ENCODE measurements at places on chromosomes 7 and 10.

- H3K4me1 ChIP-seq: no peaks in the 10 kb centered on the region
- H3K4me3 ChIP-seq: no peak overlapping the region
- H3K27me3 ChIP-seq: no peaks in the 10 kb centered on the region
- DNase-seq: no peak
Measured at GRCh38 chr10:61272781-61273180, 180.4 kb downstream of the TMEM26 start.

GRCh38 chr10:124748166-124748565, 4.0 kb upstream of the FAM53B start:
- no peaks in the 10 kb centered on the region for H3K27me3 ChIP-seq
- H3K4me1 ChIP-seq: peaks cover 16% of the 10 kb centered on the region
- no peaks in the 10 kb centered on the region for H3K36me3 ChIP-seq
- H3K27ac ChIP-seq: no peak overlapping the region

DNA sequence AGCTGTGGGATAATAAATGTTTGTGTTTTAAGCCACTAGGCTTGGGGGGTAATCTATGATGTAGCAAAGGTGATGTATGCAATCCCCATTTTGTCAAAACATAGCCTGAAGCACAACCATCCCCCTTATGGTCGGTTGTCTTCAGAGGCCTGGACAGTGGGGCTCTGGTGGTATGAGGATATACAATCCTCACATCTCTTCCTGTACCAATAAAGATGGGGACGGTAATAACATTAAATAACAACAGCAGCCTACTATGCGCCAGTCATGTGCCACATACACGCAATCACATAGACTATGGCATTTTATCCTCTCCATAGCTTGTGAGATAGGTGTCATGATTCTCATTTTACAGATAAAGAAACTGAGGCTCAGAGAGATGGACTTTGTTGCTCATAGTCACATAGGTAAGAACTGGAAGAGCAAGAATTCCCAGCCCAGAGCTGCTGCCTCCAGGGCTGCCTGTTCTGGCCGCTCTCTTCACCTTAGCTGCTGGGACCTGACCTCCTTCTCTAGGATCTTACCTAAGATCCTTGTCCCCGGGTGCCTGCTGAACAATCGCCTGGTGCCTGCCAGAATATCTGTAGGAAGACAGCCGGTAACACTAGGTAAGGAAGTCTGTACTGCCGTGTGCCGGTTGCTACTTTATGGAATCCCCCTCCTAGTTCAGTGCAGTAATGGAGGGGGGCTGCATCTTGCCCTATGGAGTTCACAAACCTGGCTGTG, 108.6 kb downstream of the ARHGAP22 start:
- H3K36me3 ChIP-seq: no peaks in the 10 kb centered on the region
- H3K4me3 ChIP-seq: no peak overlapping the region
- DNase-seq: no peak
- peaks cover 13% of the 10 kb centered on the region for H3K4me1 ChIP-seq

- H3K27me3 ChIP-seq: no peaks in the 10 kb centered on the region
- no peak overlapping the region for H3K27ac ChIP-seq
- no peak overlapping the region for H3K4me3 ChIP-seq
- no peaks in the 10 kb centered on the region for H3K36me3 ChIP-seq
- H3K4me1 ChIP-seq: no peaks in the 10 kb centered on the region
- DNase-seq: no peak
Measured at GRCh38 chr10:61701055-61701705, 38.5 kb downstream of the CABCOCO1 start.

GRCh38 chr7:91596287-91596686, 284.2 kb downstream of the MTERF1 start:
- no peaks in the 10 kb centered on the region for H3K27me3 ChIP-seq
- H3K4me3 ChIP-seq: no peak overlapping the region
- DNase-seq: no peak
- H3K27ac ChIP-seq: no peak overlapping the region
- no peaks in the 10 kb centered on the region for H3K36me3 ChIP-seq

- no peak for DNase-seq
- H3K36me3 ChIP-seq: no peaks in the 10 kb centered on the region
- no peak overlapping the region for H3K27ac ChIP-seq
- H3K4me3 ChIP-seq: no peak overlapping the region
- H3K4me1 ChIP-seq: no peaks in the 10 kb centered on the region
- H3K27me3 ChIP-seq: no peaks in the 10 kb centered on the region
Measured at GRCh38 chr7:42253316-42253715, 16.3 kb upstream of the GLI3 start.

- H3K36me3 ChIP-seq: no peaks in the 10 kb centered on the region
- H3K4me3 ChIP-seq: no peak overlapping the region
- no peaks in the 10 kb centered on the region for H3K27me3 ChIP-seq
- no peak overlapping the region for H3K27ac ChIP-seq
Measured at GRCh38 chr10:124233546-124234138, 140.2 kb upstream of the CHST15 start.

GRCh38 chr10:133294189-133294588, 14.5 kb downstream of the TUBGCP2 start:
- no peak overlapping the region for H3K27ac ChIP-seq
- no peak overlapping the region for H3K4me3 ChIP-seq
- no peak for DNase-seq
- H3K4me1 ChIP-seq: no peaks in the 10 kb centered on the region
- H3K27me3 ChIP-seq: no peaks in the 10 kb centered on the region

DNA sequence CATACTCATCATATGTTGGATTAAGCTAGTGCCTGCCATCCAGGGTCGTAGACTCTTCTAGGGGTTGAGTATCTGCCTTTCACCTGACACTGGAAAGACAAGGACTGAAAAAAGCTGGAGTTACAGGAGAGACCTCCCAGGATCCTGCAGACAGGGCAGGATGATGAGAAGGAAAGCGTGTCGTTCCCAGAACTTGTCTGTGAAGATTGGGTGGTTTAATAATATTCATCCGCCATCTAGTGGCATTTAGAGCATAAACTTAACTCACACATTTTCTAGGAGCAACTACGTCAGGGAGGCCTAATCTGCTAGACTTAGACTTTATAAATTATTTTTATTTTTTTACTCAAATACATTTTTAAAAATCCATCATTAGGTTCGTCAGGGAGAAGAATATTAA, 59.6 kb downstream of the ADRB1 start:
- H3K4me1 ChIP-seq: peaks cover 15% of the 10 kb centered on the region
- no peak overlapping the region for H3K4me3 ChIP-seq
- no peaks in the 10 kb centered on the region for H3K27me3 ChIP-seq
- no peaks in the 10 kb centered on the region for H3K36me3 ChIP-seq
- H3K27ac ChIP-seq: no peak overlapping the region
- DNase-seq: peak; percentile 41

DNA sequence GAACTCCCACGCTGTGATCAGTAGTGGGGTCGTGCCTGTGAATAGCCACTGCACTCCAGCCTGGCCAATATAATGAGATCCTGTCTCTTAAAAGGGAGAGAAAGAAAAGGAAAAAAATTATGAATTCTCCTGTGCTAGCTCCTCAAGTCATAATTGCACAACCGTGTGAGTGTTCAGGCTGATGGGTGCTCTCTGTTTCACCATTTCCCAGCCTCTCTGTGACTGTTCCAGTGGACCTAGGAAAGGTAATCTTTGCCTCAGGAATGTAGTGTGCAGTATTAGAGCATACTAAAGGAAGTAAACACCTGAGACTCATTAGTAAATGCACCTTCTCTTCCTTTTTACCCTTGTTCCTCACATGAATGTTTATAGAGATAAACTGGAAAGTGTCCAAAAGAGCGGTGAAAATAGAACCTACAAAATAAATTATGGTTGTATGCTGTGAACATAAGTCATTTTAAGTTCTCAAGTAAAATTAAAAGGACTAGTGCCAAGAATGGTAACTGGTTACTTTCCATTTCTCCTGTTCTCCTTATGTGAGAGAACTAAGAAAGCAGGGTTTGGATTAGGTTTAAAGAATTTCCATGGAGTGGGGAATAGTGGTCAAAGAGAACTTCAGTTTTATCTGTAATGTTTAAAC, 42.7 kb downstream of the INPP5F start:
- H3K4me1 ChIP-seq: no peaks in the 10 kb centered on the region
- no peak overlapping the region for H3K4me3 ChIP-seq
- no peak for DNase-seq
- H3K27me3 ChIP-seq: no peaks in the 10 kb centered on the region
- H3K27ac ChIP-seq: no peak overlapping the region

DNA sequence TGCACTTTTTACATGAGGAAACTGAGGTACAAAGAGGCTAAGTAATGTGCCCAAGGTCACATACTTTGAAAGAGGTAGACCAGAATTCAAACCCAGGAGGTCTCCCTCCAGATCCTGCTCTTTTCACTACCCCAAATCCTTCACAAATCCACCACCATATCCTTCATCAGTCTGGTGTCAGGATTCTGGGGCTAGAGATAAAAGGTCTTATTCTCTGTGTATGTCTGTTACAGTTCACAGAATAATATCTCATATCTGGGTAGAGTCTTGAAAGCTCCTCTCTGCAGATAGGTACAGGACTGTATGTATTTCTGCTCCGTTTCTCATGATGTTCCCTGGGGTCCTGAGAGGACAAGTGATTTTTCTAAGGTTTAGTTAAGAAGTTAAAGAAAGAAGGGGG, 4.9 kb downstream of the PIK3CG start:
- H3K36me3 ChIP-seq: peaks cover 41% of the 10 kb centered on the region
- H3K27ac ChIP-seq: peak overlapping the region; percentile 83
- peak overlapping the region; percentile 32 for H3K4me3 ChIP-seq
- peaks cover 54% of the 10 kb centered on the region for H3K4me1 ChIP-seq
- H3K27me3 ChIP-seq: no peaks in the 10 kb centered on the region

DNA sequence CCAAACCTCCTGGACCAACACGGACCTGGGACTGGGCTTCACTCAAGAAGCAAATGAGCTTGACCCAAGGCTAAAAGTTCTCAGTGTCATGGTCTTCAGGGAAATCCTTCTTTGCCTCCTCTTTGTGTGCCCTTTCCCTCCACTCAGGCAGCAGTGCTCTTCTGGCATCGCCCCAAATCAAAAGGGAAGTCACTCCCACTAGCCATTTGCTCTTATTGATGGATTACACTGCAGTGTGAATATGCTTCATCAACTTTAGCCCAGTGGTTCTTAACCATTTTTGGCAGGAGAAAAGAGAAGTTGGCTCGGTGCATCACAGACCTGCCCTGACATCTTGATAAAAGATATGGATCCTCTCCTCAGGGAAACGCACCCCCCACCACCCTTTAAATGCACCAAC, 19.2 kb upstream of the IKZF1 start:
- peaks cover 14% of the 10 kb centered on the region for H3K4me1 ChIP-seq
- H3K27me3 ChIP-seq: no peaks in the 10 kb centered on the region
- no peak for DNase-seq
- H3K36me3 ChIP-seq: no peaks in the 10 kb centered on the region

DNA sequence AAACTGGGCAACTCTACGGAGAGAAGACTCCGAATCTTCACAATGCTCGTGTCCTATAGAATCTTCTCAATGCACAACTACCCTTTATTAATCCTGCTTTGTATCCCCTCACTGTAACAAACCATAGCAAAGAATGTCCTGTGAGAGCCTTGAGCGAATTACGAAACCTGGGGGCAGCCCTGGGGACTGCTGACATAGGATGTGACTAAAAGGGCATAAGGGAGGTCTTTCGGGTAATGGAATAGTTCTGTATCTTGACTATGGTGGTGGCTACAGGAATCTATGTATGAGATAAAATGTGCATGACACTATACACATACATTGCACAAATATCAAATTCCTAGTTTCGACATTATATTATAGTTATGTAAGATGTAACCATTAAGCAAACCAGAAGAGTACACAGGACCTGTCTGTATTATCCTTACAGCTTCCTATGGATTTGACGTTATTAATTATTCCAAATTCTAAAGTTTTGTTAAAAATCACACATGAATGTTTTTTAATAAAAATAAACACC, 162.5 kb upstream of the KCTD7 start:
- H3K36me3 ChIP-seq: no peaks in the 10 kb centered on the region
- H3K27me3 ChIP-seq: no peaks in the 10 kb centered on the region
- no peaks in the 10 kb centered on the region for H3K4me1 ChIP-seq
- no peak overlapping the region for H3K27ac ChIP-seq
- DNase-seq: no peak

DNA sequence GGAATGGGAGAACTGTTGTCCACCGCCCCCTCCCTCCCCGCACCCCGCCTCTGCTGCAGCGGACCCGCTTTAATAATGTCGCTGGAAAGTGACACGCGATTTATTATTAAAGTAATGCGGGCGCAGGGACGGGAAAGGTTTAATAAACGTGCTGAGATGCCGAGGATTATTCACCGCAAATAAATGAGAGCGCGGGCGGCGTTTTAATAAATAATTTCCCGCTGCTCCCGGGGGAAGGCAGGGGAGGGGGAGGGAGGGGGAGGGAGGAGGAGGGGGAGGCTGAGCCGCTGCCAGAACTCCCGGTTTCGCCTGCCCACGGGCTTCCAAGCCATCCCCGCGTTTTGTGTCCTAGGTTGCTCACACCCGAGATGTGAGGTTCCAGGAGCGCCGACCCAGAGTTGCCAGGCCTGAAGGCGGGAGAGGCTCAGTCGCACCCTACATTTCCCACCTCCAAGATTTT, 5.1 kb downstream of the KAZALD1 start:
- peak overlapping the region; percentile 73 for H3K4me3 ChIP-seq
- no peak for DNase-seq
- no peaks in the 10 kb centered on the region for H3K27me3 ChIP-seq
- no peaks in the 10 kb centered on the region for H3K36me3 ChIP-seq
- peaks cover 21% of the 10 kb centered on the region for H3K4me1 ChIP-seq
- H3K27ac ChIP-seq: no peak overlapping the region

DNA sequence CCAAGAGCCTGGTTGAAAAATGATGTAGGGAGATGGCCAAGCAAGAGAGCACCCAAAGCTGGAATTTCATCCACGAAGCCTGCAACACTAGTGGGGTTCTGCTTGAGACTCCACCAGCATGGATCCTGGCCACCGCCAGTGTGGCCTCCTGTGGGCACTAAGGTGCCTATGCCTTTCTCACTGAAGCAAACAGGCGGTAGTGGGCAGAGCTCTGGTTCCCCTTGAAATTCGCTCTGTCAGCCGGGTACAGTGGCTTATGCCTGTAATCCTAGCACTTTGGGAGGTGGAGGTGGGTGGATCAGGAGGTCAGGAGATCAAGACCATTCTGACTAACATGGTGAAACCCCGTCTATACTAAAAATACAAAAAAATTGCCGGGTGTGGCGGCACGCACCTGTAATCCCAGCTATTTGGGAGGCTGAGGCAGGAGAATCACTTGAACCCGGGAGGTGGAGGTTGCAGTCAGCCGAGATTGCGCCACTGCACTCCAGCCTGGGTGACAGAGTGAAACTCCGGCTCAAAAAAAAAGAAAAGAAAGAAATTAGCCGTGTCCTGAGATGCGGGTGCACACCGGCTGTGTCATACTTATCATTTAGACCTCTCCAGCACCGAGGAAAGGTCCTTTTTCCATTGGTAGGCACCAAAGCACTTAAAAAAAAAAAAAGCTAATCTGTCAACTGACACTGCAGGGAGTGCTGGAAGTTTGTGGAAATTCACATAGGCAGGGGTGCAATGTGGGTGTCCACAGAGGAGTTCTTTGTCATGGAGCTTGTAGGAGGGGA, 28.3 kb downstream of the CCM2 start:
- no peaks in the 10 kb centered on the region for H3K36me3 ChIP-seq
- no peak for DNase-seq
- peaks cover 54% of the 10 kb centered on the region for H3K4me1 ChIP-seq
- peak overlapping the region; percentile 96 for H3K27ac ChIP-seq

GRCh38 chr7:21256310-21256877, 171.5 kb upstream of the SP4 start:
- no peak overlapping the region for H3K4me3 ChIP-seq
- no peaks in the 10 kb centered on the region for H3K4me1 ChIP-seq
- no peaks in the 10 kb centered on the region for H3K27me3 ChIP-seq
- peak; percentile 64 for DNase-seq
- H3K36me3 ChIP-seq: no peaks in the 10 kb centered on the region
- H3K27ac ChIP-seq: no peak overlapping the region

- H3K27ac ChIP-seq: no peak overlapping the region
- H3K4me3 ChIP-seq: no peak overlapping the region
- no peaks in the 10 kb centered on the region for H3K27me3 ChIP-seq
- H3K36me3 ChIP-seq: no peaks in the 10 kb centered on the region
- DNase-seq: no peak
- no peaks in the 10 kb centered on the region for H3K4me1 ChIP-seq
Measured at GRCh38 chr7:116399819-116400218, 99.7 kb upstream of the CAV2 start.

All from MM.1S (cell line).